ENCODE measurements at places on chromosomes 7 and 10. TPM values are rescaled to one million over a fixed set of nuclear protein-coding genes. Genes with fewer than 3 reads are reported as not detected.

GRCh38 chr10:110523736-110524135 is 26.0 kb downstream of the DUSP5 start:
- H3K4me3 ChIP-seq = no peak overlapping the region
- H3K27me3 ChIP-seq = peaks cover 8% of the 10 kb centered on the region
- peaks cover 4% of the 10 kb centered on the region for H3K36me3 ChIP-seq
- DNase-seq = no peak
- peaks cover 29% of the 10 kb centered on the region for H3K4me1 ChIP-seq

DNA sequence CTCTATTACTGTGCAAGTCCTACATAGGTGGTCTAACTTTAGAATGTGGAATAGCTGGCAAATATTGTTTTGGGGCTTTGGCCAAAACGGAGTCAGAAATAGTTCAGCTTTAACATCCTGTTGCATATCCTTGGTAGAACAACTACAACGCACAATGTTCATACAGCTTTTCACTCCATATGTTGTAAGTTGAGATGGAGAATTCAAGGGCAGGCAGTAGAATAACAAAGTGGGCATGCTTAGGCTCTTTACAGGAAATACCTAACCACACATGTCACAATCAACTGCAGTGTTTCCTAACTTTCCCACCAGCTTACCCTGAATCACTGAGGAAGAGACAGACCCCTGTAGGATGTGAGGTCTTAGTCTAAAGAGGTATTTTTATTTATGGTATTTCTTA is 122.3 kb downstream of the PPP1R3A start:
- no peak for DNase-seq
- no peaks in the 10 kb centered on the region for H3K27me3 ChIP-seq
- peaks cover 15% of the 10 kb centered on the region for H3K4me1 ChIP-seq
- H3K27ac ChIP-seq = no peak overlapping the region
- H3K36me3 ChIP-seq = no peaks in the 10 kb centered on the region

GRCh38 chr7:75905785-75906604 is 9.0 kb upstream of the POR start:
- DNase-seq = no peak
- peak overlapping the region; percentile 77 for H3K27ac ChIP-seq
- H3K4me1 ChIP-seq = peaks cover 9% of the 10 kb centered on the region

- no peak overlapping the region for H3K4me3 ChIP-seq
- peaks cover 10% of the 10 kb centered on the region for H3K4me1 ChIP-seq
These were observed 4.1 kb downstream of the PRSS1 start for GRCh38 chr7:142753366-142753765.

DNA sequence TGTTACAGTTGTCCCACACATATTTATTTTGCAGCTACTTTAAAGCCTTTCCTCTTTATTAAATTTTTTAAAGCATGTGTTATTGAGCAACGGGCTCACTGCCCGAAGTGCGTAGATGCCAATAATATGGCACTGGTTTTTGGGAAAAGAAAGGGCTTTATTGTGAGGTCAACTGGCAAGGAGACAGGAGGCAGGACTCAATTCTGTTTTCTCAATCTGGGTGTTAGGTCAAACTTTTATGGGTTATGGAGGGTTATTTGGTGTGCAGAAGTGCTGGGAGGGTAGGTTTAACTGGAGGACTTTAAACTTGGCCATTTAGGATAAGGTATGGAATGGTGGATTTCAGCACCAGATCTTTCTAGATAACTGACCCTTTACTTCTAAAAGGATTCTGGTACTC is 183.6 kb downstream of the LRRC4 start:
- H3K36me3 ChIP-seq = peaks cover 8% of the 10 kb centered on the region
- no peak overlapping the region for H3K4me3 ChIP-seq
- peaks cover 5% of the 10 kb centered on the region for H3K4me1 ChIP-seq

- H3K4me1 ChIP-seq = no peaks in the 10 kb centered on the region
- no peaks in the 10 kb centered on the region for H3K27me3 ChIP-seq
- H3K4me3 ChIP-seq = no peak overlapping the region
- DNase-seq = no peak
- peaks cover 23% of the 10 kb centered on the region for H3K36me3 ChIP-seq
These were observed 17.0 kb downstream of the STAM start for GRCh38 chr10:17660921-17661320.

- no peak overlapping the region for H3K27ac ChIP-seq
These were observed 30.5 kb upstream of the GNAT3 start for GRCh38 chr7:80542398-80542797.

DNA sequence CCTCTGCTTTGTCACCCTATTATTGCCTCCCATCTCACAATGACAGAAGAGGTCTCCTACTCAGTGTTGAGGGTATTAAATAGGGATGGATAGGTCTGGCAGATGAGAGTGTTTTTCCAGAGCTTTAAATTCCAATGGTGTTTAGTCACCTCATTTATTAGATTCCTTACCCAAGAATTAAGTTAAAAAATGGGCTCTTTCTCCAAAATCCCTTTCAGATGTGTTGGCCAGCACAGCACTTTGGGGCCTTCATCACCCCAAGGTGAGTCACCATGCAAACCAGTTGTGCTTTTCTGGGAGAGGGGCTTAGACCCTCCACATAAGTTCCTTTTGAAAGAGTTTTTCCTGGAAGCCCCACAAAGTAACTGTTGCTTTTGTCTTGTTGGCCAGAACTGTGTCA is 78.4 kb downstream of the CYP26A1 start:
- no peak overlapping the region for H3K4me3 ChIP-seq
- H3K27me3 ChIP-seq = no peaks in the 10 kb centered on the region
- H3K36me3 ChIP-seq = no peaks in the 10 kb centered on the region
- no peak for DNase-seq
- peaks cover 6% of the 10 kb centered on the region for H3K4me1 ChIP-seq

- no peak for DNase-seq
- H3K27ac ChIP-seq = peak overlapping the region; percentile 92
- H3K27me3 ChIP-seq = peaks cover 4% of the 10 kb centered on the region
These were observed 589 bp downstream of the LDB1 start for GRCh38 chr10:102119417-102120141.

GRCh38 chr7:90192876-90193750 is 18.4 kb upstream of the STEAP2 start:
- peaks cover 2% of the 10 kb centered on the region for H3K36me3 ChIP-seq
- H3K4me3 ChIP-seq = no peak overlapping the region
- no peaks in the 10 kb centered on the region for H3K27me3 ChIP-seq
- H3K27ac ChIP-seq = no peak overlapping the region
- DNase-seq = no peak
- peaks cover 5% of the 10 kb centered on the region for H3K4me1 ChIP-seq

DNA sequence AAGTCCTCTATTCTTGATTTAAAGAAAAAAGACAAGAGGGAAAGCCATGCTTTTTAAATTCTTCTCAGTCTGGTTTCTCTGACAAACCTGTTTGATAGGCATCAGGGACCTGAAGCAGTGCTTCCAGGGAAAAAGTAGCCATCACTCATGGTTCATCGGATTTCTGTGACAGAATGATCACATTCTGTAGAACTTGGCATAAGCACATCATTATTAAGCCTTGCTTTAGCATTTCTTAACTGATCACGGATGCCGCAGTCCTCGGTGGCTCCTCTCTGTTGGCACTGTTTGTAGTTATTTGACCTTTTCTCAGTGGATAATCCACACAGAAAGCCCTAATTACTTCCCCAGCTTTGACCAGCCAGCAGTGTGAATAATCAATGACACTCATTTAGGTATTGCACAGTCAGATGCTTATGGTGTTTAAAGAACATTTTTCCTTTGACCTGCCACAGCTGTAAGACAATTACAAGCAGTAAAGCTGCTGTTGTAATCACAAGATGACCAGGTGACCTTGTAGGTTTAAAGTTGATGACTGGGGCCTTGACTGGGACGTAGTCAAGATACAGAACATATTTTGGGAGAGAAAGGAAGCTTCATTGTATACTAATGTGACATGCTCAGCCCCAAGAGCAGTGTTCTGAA is 64.4 kb upstream of the SKAP2 start:
- no peaks in the 10 kb centered on the region for H3K27me3 ChIP-seq
- DNase-seq = no peak
- H3K36me3 ChIP-seq = no peaks in the 10 kb centered on the region
- H3K27ac ChIP-seq = peak overlapping the region; percentile 40
- no peak overlapping the region for H3K4me3 ChIP-seq

DNA sequence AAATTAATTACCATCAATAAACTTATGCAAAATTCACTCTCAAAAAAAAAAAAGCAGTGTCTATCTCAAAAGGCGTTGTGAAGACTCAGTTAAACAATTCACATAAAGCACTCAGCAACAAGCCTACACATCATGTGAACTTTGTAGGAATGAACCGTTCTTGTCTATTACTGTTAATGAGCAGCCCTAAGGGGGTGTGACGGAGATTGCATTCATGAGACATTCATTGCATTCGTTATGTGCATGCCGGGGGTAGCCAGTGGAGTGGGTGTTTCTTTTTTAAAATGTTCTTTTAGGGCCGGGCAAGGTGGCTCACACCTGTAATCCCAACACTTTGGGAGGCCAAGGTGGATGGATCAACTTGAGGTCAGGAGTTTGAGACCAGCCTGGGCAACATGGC is 193.0 kb downstream of the PRPF18 start:
- H3K36me3 ChIP-seq = peaks cover 7% of the 10 kb centered on the region
- H3K27ac ChIP-seq = no peak overlapping the region
- H3K27me3 ChIP-seq = peaks cover 3% of the 10 kb centered on the region
- no peak overlapping the region for H3K4me3 ChIP-seq
- DNase-seq = no peak

GRCh38 chr7:124924906-124925305 is 4.7 kb downstream of the POT1 start:
- no peaks in the 10 kb centered on the region for H3K27me3 ChIP-seq
- H3K4me3 ChIP-seq = no peak overlapping the region
- H3K27ac ChIP-seq = no peak overlapping the region
- H3K4me1 ChIP-seq = peaks cover 15% of the 10 kb centered on the region
- no peaks in the 10 kb centered on the region for H3K36me3 ChIP-seq

- no peak overlapping the region for H3K4me3 ChIP-seq
- DNase-seq = no peak
- no peaks in the 10 kb centered on the region for H3K27me3 ChIP-seq
- peaks cover 4% of the 10 kb centered on the region for H3K4me1 ChIP-seq
- no peak overlapping the region for H3K27ac ChIP-seq
These were observed 643.0 kb downstream of the SUGCT start for GRCh38 chr7:40777730-40778312.

- DNase-seq = peak; percentile 43
- peaks cover 4% of the 10 kb centered on the region for H3K36me3 ChIP-seq
- peaks cover 3% of the 10 kb centered on the region for H3K27me3 ChIP-seq
- peak overlapping the region; percentile 98 for H3K27ac ChIP-seq
- H3K4me3 ChIP-seq = peak overlapping the region; percentile 85
- peaks cover 34% of the 10 kb centered on the region for H3K4me1 ChIP-seq
These were observed 147.6 kb downstream of the GPR85 start for GRCh38 chr7:112938863-112939573.

GRCh38 chr7:128029405-128029995 is 1.7 kb downstream of the LRRC4 start:
- H3K4me3 ChIP-seq = peak overlapping the region; percentile 43
- H3K36me3 ChIP-seq = peaks cover 8% of the 10 kb centered on the region
- no peak for DNase-seq
- H3K27ac ChIP-seq = peak overlapping the region; percentile 16
- H3K27me3 ChIP-seq = peaks cover 9% of the 10 kb centered on the region

- H3K27ac ChIP-seq = no peak overlapping the region
- no peak overlapping the region for H3K4me3 ChIP-seq
- H3K4me1 ChIP-seq = peaks cover 8% of the 10 kb centered on the region
- no peak for DNase-seq
These were observed 17.9 kb upstream of the CCSER2 start for GRCh38 chr10:84310470-84310869.

- no peak for DNase-seq
- H3K36me3 ChIP-seq = no peaks in the 10 kb centered on the region
- H3K4me1 ChIP-seq = no peaks in the 10 kb centered on the region
- peaks cover 17% of the 10 kb centered on the region for H3K27me3 ChIP-seq
- H3K4me3 ChIP-seq = no peak overlapping the region
- no peak overlapping the region for H3K27ac ChIP-seq
These were observed 35.5 kb downstream of the IKZF1 start for GRCh38 chr7:50339990-50340500.

GRCh38 chr7:11194492-11194891 is 220.8 kb downstream of the PHF14 start:
- peaks cover 22% of the 10 kb centered on the region for H3K4me1 ChIP-seq
- H3K27me3 ChIP-seq = peaks cover 12% of the 10 kb centered on the region
- no peak overlapping the region for H3K4me3 ChIP-seq
- H3K36me3 ChIP-seq = no peaks in the 10 kb centered on the region
- H3K27ac ChIP-seq = peak overlapping the region; percentile 41

DNA sequence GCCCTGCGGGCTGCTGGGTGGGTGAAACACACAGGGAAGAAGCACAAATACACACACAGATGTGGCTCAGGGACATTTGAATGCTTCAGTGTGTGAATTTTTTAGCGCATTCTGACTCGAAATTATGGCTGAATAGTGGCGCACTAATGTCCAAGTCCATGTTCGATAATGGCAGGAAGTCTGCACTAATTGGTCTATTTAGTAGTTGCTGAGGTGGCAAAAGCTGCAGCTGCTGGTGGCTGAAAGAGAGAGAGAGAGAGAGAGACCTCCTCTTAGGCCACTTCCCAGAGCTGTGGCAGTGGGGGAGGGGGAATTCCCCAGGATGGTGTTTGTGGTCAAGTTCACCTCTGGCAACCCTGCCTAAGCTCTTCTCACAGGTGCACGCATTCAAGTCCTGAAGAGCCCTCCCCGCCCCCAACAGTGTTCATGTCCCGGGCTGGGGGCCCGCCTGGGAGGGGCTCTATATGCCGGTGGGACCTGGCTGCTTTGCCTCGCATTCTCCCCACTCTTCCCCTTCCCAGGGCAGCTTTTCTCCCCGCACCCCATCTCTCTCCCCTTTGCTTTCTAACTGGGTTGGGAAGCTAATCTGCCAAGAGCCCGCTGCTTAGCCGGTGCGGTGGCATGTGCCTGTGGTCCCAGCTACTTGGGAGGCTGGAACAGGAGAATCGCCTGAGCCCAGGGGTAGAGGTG is 6.0 kb upstream of the MNX1 start:
- H3K27me3 ChIP-seq = peaks cover 32% of the 10 kb centered on the region
- no peak for DNase-seq
- H3K4me3 ChIP-seq = no peak overlapping the region
- no peaks in the 10 kb centered on the region for H3K36me3 ChIP-seq
- peaks cover 48% of the 10 kb centered on the region for H3K4me1 ChIP-seq

DNA sequence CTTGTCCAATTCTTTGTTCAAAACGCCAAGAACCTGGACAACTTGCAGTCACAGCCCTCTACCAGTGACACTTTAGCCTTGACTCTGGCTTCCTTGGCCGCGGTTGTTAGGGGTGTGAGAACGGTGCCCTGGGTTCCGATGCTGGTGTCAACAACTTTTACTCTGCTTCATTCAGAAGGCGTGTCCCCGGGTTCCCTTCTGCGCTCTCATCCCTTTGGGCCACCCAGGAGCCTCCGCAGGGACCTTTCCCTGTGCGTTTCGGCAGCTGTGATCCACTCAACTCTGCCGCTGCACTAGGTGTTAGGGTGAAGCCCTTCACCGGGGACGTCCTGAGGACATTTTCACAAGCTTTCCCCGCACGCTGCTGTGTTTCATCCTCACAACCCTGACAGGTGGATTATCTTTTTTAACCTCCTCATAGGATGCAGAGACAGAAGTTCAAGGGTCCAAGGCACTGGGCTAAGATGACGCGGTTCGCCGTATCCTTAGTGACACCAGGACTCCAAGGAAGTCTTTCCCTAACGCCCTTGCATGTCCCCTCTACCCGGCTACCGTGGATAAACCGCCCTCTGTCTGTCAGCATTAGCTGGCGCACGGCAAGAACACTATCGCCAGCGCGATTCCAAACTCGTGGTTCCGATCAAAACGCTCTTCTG is 133.5 kb upstream of the SHH start:
- H3K4me1 ChIP-seq = peaks cover 16% of the 10 kb centered on the region
- H3K36me3 ChIP-seq = peaks cover 4% of the 10 kb centered on the region
- H3K27ac ChIP-seq = no peak overlapping the region
- no peak overlapping the region for H3K4me3 ChIP-seq

Gene ASB10
- not detected for total RNA-seq

Gene LEP
- total RNA-seq = not detected

Gene LRIT1
- total RNA-seq = not detected

Gene RTKN2
- total RNA-seq = 13.2 TPM

Gene CADPS2
- 4.3 TPM for total RNA-seq

Gene ATP6V0E2
- 49.4 TPM for total RNA-seq

Gene AKR1C1
- total RNA-seq = 6.6 TPM

Gene MARCHF5
- total RNA-seq = 59.9 TPM

Gene PRKCQ
- 6.1 TPM for total RNA-seq

Gene ZEB1
- 1.7 TPM for total RNA-seq
